ENCODE measurements at places on chromosomes 3 and 15. TPM values are rescaled to one million over a fixed set of nuclear protein-coding genes. Genes with fewer than 3 reads are reported as not detected.

The SEMA4B gene
- 9.3 TPM for total RNA-seq

The MESP1 gene
- 4.0 TPM for total RNA-seq

The CCDC9B gene
- 5.8 TPM for total RNA-seq

The GRK7 gene
- total RNA-seq, result 0.12 TPM

The MASP1 gene
- total RNA-seq, result 7.6 TPM

The FEZF2 gene
- not detected for total RNA-seq

The DNAH12 gene
- total RNA-seq, result 0.19 TPM

The ARNT2 gene
- total RNA-seq, result 3.6 TPM

GRCh38 chr3:98596541-98597500 lies 3.4 kb upstream of the CPOX start:
- no peak for DNase-seq

DNA sequence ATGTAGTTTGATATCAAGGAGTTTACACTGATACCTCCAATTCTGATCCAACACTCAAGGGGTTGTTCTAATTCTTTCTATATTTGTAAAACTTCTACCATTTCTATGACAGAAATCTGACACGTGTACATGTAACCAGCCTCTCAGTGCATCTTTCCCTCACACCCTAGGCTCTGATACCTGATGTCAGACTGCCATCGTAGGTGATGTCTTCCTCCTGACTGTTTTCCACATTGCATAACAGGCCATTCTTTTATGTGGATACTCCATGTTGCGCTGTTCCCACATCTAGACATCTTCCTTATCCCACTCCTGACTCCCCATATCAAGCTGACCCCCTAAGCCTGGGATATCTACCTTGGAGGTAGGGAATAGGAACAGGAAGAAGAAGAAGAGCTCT lies 159.1 kb downstream of the FNDC3B start:
- DNase-seq, result no peak

- DNase-seq, result no peak
Observed at GRCh38 chr3:37030588-37030987, 37.3 kb downstream of the MLH1 start.

- no peak for DNase-seq
Observed at GRCh38 chr3:71101014-71101413, 482.5 kb downstream of the FOXP1 start.

GRCh38 chr3:110670407-110670806 lies 401.2 kb upstream of the NECTIN3 start:
- no peak for DNase-seq

DNA sequence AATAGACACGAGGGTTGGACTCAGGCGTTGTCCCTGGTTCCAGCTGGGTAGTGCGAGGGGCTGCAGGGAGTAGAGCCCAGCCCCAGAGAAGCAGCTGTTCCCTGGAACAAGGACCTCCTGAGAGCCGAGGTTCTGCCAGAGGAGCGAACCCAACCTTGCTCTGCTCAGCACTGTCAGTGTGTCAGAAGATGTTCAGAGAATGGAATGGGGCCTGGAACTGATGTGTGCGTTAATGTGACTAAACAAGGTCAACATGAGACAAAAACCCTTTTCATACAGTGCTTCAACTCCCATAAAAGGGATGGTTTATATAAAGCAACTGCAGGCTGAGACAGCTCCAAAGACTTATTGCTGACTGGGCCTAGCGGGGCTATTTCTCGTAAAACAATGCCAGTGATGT lies 35.5 kb upstream of the HACD2 start:
- DNase-seq, result no peak

DNA sequence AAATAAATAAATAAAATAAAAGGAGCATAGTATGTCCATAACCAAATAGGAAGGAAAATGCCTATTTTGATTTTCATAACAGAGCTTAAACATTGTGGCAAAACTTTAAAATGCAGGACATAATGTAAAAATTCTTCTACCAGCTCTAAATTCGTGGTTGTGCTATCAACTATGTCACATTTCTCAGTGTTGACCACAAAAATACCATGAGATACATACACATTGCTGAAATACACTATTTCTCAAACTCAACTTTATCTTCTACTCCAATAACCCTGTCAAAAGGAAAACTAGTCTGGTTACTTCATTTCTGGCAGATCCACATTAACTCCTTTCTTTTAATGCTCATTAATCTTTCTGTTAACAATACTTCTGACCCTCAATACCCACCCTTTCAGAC lies 523.2 kb downstream of the FHIT start:
- no peak for DNase-seq

GRCh38 chr3:149373235-149374125 lies 4.0 kb downstream of the TM4SF1 start:
- no peak for DNase-seq

DNA sequence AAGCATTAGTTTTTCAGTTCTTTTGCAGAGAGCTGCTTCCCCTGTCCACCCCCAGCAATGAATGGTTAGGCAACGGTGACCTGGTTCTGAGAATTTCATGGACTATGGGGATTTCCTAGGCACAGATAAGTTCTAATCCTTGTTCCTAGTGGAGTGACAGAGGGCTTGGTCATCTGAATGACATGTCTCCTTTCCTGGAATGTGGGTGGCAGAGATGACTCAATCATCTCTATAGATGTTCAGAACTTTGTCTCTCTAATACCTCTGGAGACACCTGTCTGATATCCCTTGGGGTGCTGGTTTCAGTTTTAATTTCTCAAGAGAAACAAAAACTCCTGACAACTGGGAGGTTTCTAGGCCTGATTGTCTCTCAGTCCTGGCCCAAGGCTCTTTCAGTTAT lies 10.4 kb downstream of the PLA2G4E start:
- no peak for DNase-seq

GRCh38 chr3:185656321-185656840 lies 70.3 kb downstream of the SENP2 start:
- no peak for DNase-seq

- DNase-seq, result no peak
Observed at GRCh38 chr3:176872771-176873209, 324.5 kb downstream of the TBL1XR1 start.

DNA sequence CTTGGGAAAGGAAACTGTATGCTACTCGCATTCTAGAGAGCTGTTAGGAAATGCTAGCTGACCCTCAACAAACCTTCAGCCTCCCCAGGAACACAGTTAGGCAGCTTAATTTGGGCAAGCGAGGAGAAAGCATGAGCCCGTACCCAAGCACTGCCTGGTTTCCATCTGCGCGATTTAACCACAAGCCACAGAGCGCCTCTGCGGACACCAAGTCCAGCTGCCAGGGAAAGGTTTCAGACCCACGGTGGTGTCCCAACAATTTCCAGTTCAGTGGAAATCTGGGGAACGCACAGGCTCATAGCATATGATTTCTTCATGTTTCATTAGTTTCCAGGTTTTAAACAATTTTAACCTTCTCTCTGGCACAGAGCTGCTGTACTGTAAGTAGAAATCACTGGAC lies 617.6 kb downstream of the FHIT start:
- no peak for DNase-seq

- no peak for DNase-seq
Observed at GRCh38 chr15:92930776-92931175, 30.7 kb downstream of the CHD2 start.

DNA sequence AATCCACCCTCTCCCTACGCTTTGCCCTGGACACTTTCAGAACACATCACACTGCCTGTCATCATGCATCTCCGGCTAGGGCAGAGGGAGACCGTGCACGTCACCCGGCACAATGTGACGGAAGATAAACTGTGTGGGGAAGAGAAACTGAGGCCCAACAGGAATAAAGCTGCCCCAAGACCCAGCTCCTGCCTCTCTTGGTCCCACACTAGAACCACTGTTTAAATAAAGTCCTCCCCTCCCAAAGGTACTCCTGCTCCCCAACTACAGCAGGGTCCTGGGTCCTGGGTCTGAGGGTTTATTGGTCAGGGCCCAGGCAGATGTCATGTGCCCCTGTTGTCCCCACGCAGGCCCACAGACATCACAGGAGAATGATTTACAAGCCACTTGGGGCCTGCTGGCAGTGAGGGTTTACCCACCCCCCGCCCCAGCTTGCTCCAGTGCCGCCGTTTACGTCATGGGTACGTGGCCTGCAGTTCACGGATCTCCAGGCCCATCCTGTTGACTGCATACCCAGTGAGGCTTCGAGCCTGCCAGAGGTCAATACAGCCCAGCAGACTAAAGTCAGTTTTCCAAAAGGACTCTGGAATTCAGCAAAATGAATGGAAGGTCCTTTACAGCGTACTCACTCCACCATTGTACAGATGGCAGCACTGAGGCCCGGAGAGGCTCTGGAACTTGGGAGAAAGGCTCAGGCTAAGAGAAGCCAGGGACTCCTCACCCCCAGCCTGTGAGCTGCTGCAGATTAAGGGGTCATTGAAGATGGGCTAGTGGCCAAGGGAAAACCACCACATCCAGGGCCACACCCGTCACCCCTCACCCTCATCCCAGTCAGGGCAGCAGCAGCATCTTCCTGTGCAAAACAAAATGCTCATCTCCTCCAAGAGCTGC lies 23.2 kb downstream of the ALS2CL start:
- DNase-seq, result peak; percentile 17

DNA sequence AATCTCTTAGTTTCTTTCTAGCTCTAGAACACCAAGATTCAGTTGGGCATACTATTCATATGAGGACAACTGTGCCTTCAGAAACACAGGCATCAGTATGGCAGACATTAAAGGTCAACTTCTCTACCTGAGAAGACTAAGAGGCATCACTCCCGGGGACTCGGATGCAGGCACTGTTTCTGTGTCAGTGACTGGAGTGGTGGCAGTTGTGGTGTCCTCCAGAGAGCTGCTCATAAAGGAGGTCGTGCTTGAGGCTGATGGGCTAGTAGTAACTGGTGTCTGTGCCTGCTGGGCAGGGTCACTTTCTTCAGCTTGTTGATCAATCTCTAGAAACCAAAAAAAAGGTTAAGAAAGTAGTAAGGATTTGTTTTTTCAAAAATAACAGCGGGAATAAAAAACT lies 75.2 kb downstream of the FBXL22 start:
- DNase-seq, result no peak

DNA sequence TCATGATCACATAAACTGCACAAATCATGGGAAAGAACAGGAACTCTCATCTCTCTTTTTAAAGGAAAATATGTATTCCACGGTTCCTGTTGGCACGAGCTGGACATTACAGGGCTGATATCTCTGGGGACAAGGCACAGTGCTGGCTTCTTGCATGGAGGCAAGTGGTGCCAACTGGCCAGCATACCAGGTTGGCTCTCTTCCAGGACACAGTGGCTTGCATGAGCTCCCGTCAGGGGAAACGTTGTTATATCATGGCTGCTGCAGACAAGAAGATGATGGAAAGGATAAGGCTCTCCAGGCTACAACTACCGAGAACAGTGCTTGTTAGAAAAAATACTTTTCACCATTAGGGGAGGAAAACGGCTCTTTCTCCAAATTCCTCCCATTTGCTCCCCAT lies 283.9 kb downstream of the RORA start:
- DNase-seq, result no peak

DNA sequence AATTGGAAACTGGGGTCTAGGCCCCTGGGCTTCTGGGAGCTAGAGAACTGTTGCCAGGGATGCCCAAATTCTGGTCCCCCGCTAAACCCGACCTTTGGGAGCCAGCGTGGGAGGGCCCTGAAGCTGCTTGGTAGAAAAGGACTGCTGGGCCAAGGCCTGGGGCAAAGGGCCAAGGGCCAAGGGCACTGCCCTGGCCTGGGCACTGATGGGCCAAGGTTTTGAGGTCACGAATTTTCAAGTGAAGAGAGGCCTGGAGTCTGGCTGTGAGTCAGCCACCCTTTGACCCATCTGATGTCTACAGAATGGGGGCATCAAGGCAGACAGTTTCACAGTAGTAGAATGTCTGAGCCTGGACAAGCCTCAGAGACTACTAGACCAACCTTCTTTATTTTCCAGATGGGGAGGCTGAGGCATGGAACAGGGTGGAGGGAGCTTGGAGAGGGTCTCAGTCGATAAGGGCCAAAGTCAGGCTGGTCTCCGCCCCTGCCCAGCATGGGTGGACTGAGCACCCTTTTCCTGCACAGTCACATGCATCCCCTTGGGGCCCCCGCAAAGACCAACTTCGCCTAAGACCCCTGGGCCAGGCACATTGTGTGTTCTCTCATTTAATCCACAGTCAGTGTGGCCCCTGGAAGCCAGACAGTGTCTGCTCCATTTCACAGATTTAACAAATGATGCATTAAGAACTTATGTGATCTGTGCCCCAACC lies 66.3 kb downstream of the ATP2B2 start:
- no peak for DNase-seq

GRCh38 chr3:84141571-84141970 lies 817.2 kb upstream of the CADM2 start:
- no peak for DNase-seq

GRCh38 chr15:23069496-23070166 lies 30.3 kb upstream of the TUBGCP5 start:
- DNase-seq, result no peak

- no peak for DNase-seq
Observed at GRCh38 chr3:13599887-13600450, 51.0 kb downstream of the FBLN2 start.

DNA sequence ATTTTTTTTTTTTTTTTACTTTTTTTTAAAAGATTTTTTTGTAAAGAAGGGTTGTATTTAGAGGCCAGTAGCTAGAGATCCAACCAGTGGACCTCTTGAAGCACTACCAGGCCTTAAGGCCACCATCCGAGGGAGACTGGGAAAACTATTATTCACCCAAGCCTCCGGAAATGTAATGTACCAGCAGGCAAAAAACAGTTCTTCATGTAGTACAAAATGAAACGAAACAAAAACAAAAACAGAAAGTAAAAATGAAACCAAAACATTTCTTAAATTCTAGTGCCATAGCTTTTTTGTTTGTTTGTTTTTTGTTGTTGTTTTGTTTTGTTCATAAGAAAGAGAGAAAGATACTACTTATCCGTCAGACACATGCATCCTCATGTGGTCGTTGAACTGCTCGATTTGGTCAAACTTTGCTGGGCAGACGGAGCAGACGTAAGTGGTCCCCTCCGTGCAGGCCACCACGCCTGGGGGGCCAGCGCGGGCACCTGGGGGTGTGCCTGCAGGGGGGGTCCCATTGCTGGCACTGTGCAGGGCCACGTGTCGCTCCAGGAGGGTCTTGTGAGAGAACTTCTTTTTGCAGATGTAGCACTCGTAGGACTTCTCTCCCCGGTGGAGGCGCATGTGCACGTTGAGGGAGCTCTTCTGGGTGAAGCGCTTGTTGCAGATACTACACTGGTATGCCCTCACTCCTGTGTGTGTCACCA lies 45.0 kb downstream of the TIGIT start:
- DNase-seq, result no peak

DNA sequence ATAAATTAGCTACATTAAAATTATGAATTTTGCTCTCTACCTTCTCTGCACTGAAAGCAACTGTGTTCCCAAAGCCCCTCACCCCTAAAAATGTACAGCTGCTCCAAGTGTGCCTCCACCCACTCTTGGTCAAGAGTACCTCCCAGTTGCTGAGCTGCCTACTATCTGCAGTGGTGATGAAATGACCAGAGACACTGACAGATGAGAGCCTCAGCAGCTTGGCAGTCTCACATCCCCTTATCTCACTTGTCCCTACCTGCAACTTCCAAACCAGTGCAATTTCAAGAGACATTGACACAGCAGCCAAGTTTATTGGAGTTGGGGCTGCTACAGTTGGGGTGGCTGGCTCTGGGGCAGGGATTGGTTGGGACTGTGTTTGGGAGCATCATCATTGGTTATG lies 52.2 kb upstream of the COL6A5 start:
- DNase-seq, result no peak

DNA sequence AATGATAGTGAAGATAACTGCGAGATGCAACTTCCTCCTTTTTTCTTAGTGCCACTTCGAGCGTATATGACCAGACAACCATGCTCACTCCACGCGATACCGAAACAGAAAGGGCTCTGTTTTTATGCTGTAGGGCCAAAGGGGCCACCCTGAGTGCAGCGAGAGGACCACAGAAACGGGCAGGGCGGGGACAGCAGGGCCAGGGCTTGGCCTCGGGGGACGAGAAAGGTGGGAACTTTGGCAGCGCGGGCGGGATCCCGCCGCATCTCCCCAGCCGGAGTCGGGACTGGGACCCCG lies 483 bp downstream of the VPS13C start:
- DNase-seq, result no peak

Data from omental fat pad (tissue), 4 donors.